Hepatocyte (in vitro differentiated cells): ENCODE measurements at places on chromosomes 13 and 19. TPM values are rescaled to one million over a fixed set of nuclear protein-coding genes. Genes with fewer than 3 reads are reported as not detected.
A peak's percentile ranks its signal among the peaks of the same experiment; 100 is the strongest.

DNA sequence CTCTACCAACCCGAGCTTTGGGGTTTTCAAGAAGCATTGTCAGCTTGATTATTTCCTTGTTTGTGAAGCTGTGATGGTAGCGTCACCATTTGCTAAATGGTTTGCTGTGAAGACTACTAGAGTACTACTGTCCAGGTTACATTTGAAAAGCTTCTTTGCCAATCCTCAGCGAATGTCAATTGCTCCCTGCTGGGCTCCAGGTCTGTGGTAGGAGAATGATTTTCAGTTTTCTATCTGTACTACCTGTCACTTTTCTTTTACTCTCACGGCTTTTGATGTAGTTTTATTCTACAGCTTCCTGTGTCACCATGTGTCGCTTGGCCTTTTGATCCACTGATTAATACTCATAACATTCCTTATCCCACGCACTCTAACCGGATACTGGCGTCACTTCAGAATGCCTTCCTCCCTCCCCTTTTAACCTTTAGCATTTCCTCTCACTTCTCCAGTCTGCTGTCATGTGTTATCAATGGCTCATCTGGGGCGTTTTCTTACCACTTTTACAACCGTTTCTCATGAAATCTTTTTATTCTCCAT is 7.5 kb upstream of the GPR183 start:
- H3K4me1 ChIP-seq = peaks cover 9% of the 10 kb centered on the region
- no peak for DNase-seq
- H3K36me3 ChIP-seq = no peaks in the 10 kb centered on the region
- no peaks in the 10 kb centered on the region for H3K27me3 ChIP-seq

Gene USHBP1
- 3.0 TPM in 1 of 2 replicates, not detected in the other for total RNA-seq

GRCh38 chr13:98505217-98505616 is 71.7 kb downstream of the STK24 start:
- no peak for DNase-seq
- H3K27me3 ChIP-seq = no peaks in the 10 kb centered on the region
- H3K36me3 ChIP-seq = no peaks in the 10 kb centered on the region
- peaks cover 40% of the 10 kb centered on the region for H3K4me1 ChIP-seq

DNA sequence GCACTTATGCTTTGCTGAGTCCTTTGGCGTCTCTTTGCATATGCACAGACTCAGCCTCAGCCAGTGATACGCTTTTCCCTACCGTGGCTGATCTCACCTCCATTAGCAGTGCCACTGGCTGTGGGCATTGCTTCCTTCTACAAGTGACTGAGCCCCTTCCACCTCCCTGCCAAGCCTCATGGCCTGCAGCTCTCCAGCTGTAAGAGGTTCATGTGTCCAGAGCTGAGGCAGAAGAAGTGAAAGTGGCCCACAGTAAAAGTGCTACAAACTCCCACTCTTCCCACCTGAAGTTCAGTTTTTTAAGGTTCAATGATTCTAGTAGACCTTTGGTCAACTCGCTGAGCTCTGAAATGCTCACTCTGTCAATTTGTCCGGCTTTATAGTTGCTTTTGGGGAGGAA is 44.7 kb downstream of the SMARCA4 start:
- H3K36me3 ChIP-seq = no peaks in the 10 kb centered on the region
- no peak overlapping the region for H3K27ac ChIP-seq
- H3K27me3 ChIP-seq = no peaks in the 10 kb centered on the region
- no peak overlapping the region for H3K4me3 ChIP-seq

Gene SLC25A41
- total RNA-seq = 0.16 and 0.27 TPM in 2 replicates

GRCh38 chr19:21472507-21472906 is 32.9 kb upstream of the ZNF429 start:
- DNase-seq = no peak
- H3K36me3 ChIP-seq = no peaks in the 10 kb centered on the region
- H3K27ac ChIP-seq = no peak overlapping the region
- H3K27me3 ChIP-seq = no peaks in the 10 kb centered on the region
- H3K4me3 ChIP-seq = no peak overlapping the region

Gene CLEC4G
- total RNA-seq = not detected in 2 replicates

GRCh38 chr13:62085337-62086229 is 669.9 kb upstream of the PCDH20 start:
- H3K27me3 ChIP-seq = no peaks in the 10 kb centered on the region
- no peak for DNase-seq
- H3K36me3 ChIP-seq = no peaks in the 10 kb centered on the region

Gene TMIGD2
- not detected in 2 replicates for total RNA-seq

DNA sequence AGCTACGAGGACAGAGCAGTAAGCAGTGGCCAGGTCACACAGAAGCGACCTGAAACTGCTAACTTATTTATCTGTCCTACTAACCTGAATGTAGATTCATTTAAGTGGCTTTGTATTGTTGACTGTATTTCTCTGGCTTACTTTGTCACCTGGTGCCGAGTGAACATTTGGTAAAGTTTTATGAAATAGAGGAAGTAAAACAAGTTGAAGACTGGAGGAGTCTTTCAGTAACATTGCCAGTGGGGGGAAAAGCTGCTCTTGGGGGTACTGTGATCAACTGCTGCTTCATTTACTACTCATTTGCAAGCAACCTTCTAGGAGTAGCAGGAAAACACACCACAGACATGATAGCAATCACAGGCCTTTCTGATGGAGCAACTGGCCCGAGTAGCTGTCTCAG is 615.0 kb downstream of the FGF9 start:
- H3K4me3 ChIP-seq = no peak overlapping the region
- peaks cover 3% of the 10 kb centered on the region for H3K4me1 ChIP-seq
- no peaks in the 10 kb centered on the region for H3K27me3 ChIP-seq
- no peak for DNase-seq

DNA sequence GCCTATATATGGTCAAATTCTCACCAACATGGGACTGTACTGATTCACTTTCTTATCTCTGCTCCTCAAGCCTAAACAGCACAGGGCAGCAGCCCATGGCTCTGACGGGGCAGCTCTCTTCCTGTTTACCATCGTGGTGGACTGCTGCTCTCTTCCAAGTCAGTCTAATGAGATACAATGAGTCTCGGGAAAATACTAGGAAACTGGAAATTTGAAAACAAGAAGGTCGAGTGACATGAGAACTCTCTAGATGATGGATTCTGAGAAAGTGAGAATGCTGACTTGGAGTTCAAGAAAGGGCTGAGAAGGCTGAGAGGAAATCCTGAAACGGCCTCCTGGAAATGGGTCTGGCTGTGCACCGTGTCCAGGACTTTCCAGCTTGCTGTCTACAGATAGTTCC is 122.8 kb upstream of the ARGLU1 start:
- no peak for DNase-seq
- H3K4me1 ChIP-seq = no peaks in the 10 kb centered on the region
- no peaks in the 10 kb centered on the region for H3K27me3 ChIP-seq
- H3K4me3 ChIP-seq = no peak overlapping the region
- H3K36me3 ChIP-seq = no peaks in the 10 kb centered on the region
- no peak overlapping the region for H3K27ac ChIP-seq

GRCh38 chr19:7921967-7922835 is 2.1 kb downstream of the SNAPC2 start:
- DNase-seq = no peak
- H3K27me3 ChIP-seq = peaks cover 6% of the 10 kb centered on the region
- no peak overlapping the region for H3K4me3 ChIP-seq
- peaks cover 29% of the 10 kb centered on the region for H3K4me1 ChIP-seq
- H3K36me3 ChIP-seq = no peaks in the 10 kb centered on the region

DNA sequence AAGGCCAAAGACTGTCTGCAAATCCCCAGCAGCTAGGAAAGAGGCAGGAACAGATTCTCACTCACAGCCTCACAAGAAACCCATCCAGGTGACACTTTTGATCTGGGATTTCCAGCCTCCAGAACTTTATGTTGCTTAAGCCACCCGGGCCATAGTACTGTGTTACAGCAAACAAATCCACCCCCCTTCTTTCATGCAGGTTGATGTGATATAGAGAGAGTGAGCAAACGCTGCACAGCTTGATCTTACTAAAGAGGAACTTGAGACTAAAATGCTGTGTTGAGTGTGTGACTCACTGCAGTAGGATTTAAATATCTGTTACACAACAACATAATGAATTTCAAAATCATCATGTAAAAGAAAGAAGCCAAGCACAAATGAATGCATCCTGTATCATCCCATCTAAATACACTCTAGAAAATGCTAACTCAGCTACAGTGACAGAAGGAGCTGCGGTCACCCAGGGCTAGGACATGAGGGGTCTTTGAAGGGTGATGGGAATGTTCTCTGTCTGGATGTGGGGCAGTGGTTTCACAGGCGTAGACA is 32.2 kb downstream of the RCBTB2 start:
- no peaks in the 10 kb centered on the region for H3K36me3 ChIP-seq
- peak overlapping the region; percentile 15 for H3K27ac ChIP-seq
- no peaks in the 10 kb centered on the region for H3K27me3 ChIP-seq
- peak; percentile 64 for DNase-seq
- no peak overlapping the region for H3K4me3 ChIP-seq
- H3K4me1 ChIP-seq = no peaks in the 10 kb centered on the region

- H3K36me3 ChIP-seq = no peaks in the 10 kb centered on the region
- peaks cover 11% of the 10 kb centered on the region for H3K4me1 ChIP-seq
- no peak overlapping the region for H3K27ac ChIP-seq
- no peak for DNase-seq
These were observed 9.7 kb upstream of the DACH1 start for GRCh38 chr13:71876648-71877255.
